Activated naive CD4-positive, alpha-beta T cell treated with Interleukin-2 at 50 U/mL for 16 hours (primary cell): ENCODE measurements at places on chromosomes 2 and 18.

DNA sequence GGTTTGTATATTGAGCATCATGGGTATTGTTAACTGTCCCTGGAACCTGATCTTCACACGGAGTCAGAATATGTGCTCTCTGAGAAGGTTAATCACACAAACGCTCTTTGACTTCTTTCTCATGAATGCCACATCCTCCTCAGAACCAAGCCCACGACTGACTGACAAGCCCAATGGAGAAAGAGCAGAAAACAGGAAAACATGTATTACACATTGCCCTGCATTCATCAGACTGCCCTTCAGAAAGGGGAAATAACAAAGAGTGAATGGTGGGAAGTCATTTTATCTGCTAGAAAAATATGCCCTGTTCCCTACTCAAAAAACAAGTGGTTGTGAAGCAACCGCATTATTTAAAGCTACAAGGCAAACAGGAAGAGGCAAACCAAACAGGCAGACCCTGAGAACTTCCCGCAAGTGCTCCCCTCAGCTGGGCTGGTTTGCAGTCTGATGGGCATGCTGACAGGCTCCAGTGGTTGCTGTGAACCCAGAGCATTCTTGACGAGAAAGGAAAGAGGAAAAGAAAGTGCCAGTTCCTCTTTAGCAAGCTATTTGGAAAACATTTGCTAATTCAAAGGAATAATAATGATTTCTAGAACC lies 172.9 kb upstream of the SETBP1 start:
- no peak for DNase-seq

- DNase-seq, result no peak
Observed at GRCh38 chr2:44954447-44954888, 13.0 kb downstream of the SIX3 start.

DNA sequence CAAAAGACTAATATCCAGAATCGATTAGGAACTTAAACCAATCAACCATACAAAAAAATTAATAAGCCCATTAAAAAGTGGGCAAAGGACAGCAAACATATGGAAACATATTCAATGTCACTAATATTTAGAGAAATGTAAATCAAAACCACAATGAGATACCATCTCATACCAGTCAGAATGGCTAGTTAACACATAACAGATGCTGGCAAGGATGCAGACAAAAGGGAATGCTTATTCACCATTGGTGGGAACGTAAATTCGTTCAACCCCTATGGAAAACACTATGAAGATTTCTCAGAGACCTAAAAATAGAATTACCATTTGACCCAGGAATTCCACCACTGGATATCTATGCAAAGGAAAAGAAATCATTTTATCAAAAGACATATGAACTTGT lies 468.2 kb upstream of the ST6GAL2 start:
- DNase-seq, result no peak

GRCh38 chr2:241039416-241039815 lies 41.0 kb downstream of the SNED1 start:
- no peak for DNase-seq

- no peak for DNase-seq
Observed at GRCh38 chr2:199378948-199379650, 78.6 kb downstream of the SATB2 start.

DNA sequence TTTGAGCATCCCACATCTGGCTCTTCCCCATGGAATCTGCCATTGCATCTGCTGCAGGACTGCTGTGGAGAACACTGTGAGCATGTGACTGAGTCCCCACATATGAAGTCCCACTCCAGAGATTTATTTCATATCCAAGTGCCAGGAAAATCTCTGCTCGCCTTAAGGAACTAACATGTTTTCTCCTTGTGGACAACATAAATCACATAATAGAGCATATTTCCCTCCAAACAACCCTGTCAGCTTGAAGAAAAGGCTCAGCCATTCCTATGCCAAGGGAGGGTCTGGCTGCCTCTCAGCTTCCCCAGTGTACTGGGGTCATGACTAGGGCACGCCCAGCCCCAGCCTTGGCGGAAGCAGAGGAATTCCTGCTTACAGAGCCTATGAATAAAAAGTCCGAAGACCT lies 193.7 kb downstream of the DNER start:
- no peak for DNase-seq

GRCh38 chr2:86082756-86083155 lies 22.9 kb downstream of the POLR1A start:
- no peak for DNase-seq

DNA sequence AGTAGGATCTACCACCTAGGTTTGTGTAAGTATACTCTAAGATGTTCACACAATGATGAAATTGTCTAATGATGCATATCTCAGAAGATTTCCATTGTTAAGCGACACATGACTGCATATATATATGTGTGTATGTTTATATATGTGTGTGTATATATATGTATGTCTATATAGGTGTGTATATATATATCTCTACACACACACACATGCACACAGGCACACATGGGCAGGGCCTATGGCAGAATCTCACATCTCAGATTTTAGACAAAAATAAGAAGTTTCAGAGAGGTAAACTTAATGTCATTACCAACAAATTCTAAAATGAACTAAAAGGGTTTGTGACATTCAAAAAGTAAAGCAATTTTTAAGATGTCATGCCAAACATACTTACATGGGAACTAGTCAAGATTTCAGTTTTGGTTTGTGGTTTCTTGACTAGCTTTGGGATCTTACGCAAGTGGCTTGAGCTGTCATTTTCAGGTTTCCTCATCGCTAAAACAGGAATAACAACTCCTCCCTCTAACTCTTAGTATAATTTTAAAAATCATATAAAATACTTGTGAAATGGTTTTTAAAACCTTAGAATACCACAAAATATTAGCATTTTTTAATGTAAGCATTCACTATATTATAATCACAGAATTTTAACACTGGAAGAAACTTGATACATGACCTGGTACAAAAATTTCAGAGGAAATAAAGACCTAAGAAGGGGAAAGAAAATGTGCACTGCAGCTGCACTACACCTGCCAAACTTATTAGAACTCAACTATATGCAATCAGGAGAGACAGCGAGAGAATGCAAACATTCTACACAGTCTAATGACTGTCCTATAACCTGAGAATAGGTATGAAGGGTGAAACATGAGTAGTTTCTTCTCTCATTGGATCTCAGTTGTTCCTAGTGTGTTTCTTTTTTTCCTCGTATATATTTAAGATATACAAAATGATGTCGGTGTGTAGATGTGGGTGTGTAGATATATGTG lies 75.7 kb downstream of the TTC21B start:
- no peak for DNase-seq
